ENCODE measurements at places on chromosomes 12 and 14.

- peaks cover 25% of the 10 kb centered on the region for H3K4me1 ChIP-seq
- no peak for DNase-seq
- no peaks in the 10 kb centered on the region for H3K27me3 ChIP-seq
- no peak overlapping the region for H3K27ac ChIP-seq
These were observed 14.6 kb downstream of the VASH1 start for GRCh38 chr14:76775695-76776427.

DNA sequence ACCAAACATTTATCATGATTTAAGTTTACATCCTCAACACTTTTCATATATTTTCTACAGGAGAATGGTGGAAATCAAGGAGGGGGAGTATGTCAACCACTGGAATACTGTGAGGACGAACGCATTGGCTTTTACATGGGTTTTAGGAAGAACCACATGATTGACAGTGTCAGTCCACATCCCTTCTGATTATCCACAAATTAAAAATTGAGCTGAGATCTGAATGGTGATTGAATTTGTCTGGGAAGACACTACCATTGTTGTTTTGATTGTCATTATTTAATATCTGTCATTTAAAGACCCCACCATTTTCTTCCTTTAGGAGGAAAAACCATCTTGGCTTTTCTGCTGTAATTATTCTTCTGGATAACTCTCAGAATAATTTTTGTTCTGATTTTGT, 31.3 kb upstream of the KLRF1 start:
- H3K4me1 ChIP-seq: peaks cover 61% of the 10 kb centered on the region
- no peaks in the 10 kb centered on the region for H3K27me3 ChIP-seq
- DNase-seq: no peak
- H3K36me3 ChIP-seq: no peaks in the 10 kb centered on the region

GRCh38 chr14:99271951-99272631, at the start of gene BCL11B:
TSS of gene BCL11B (minus strand) at chr14:99272197. CDS start at chr14:99271218, 979 bp downstream.
- peak within 1 kb of the TSS; percentile 93 for H3K4me3 ChIP-seq
- H3K4me1 ChIP-seq: peaks cover 37% of the 10 kb centered on the region
- DNase-seq: peak; percentile 88
- H3K36me3 ChIP-seq: peaks cover 21% of the 10 kb centered on the region
- H3K27me3 ChIP-seq: peaks cover 10% of the 10 kb centered on the region

DNA sequence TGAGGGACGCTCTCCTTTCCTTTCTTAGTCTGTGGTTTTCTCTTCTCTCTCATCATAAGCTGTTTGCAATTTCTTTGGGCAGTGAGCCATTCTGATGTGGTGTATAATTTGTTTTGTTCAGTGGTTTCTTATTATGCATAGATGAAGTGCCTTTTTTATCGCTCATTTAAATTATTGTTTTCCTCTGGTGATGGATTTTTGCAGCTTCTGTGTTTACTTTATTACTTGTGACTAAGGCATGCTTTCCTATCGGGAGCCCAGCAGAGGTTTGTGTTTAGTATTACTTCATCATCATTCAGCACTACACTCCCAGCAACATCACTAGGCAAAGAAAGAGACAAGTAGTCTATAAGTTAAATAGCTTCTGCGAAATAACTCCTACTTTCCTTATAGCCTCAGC, 586.6 kb upstream of the NOVA1 start:
- no peaks in the 10 kb centered on the region for H3K27me3 ChIP-seq
- DNase-seq: no peak
- H3K4me1 ChIP-seq: no peaks in the 10 kb centered on the region
- H3K4me3 ChIP-seq: no peak overlapping the region

DNA sequence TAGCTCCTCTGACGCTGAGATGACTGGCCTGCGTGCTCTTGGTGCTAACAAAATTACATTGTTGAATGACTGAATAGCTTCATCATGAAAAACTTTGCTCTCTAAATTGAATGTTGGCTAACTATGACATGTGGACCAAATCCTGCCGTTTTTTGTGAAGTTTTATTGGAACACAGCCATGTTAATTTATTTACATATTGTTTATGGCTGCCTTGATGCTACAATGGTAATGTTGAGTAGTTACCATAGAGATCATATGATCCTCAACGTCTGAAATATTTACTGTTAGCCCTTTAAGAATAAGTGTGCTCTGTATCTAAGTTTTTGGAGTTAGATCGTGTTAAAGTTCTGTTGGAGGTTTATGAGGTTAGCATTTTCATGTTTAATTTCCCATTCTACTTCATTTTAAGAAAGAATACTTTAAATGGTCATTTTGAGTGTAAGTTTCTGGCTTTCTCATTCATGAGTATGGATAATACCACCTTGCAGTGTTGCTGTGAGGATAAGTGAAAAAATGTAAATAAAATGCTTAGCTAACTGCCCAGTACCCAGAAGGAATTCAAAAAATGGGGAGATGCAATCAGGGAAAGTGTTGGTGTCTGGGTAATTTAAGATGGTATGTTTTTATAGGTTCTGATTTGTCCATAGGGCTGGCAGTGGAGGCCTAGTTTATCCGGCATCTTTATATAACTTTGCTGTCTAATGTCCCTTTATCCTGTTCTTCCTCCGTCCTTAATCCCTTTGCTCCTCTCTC, 35.3 kb downstream of the NUBPL start:
- no peak overlapping the region for H3K4me3 ChIP-seq
- no peak overlapping the region for H3K27ac ChIP-seq
- DNase-seq: no peak
- H3K27me3 ChIP-seq: no peaks in the 10 kb centered on the region

DNA sequence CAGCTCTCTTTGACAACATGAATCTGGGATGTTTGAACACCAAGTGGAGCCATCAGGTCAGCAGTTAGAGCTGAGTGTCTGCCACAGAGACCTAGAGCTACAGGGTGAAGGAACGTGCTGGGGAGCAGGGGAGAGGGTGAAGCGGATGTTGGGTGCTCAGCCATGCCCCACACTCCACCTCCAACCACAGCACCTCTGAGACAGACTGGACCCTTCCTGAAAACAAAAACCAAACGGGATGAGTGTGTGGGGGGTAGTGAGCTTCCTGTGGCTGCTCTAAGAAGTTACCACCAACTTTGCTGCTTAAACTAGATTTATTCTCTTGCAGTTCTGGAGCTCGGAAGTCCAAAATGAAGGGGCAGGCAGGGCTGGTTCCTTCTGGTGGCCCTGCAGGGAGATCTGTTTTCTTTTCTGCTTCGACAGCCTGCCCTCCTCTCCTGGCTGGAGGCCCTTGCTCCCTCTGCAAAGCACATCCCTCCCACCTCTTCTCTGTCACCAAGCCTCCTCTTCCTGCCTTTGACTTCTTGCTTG, 5.6 kb upstream of the GOLGA3 start:
- peaks cover 44% of the 10 kb centered on the region for H3K36me3 ChIP-seq
- DNase-seq: peak; percentile 24

GRCh38 chr14:80536456-80536855, 325.2 kb upstream of the DIO2 start:
- H3K4me1 ChIP-seq: no peaks in the 10 kb centered on the region
- H3K27ac ChIP-seq: no peak overlapping the region
- no peaks in the 10 kb centered on the region for H3K27me3 ChIP-seq

DNA sequence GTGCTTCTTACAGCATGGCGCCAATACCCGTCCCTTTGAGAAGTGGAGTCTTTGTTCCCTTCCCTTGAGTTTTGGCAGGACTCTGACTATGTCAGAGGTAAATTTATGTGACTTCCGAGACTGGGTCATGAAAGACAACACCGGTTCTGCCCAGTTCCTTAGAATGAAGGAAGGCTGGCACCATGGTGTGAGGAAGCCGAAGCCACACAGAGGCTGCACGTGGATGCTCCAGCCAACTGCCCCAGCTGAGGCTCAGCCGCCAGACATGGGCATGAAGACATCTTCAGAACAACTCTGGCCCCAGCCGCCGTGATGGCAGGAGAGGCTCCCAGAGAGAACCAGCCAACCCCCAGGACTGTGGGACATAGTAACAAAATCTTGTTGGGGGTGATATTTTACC, 111.2 kb downstream of the CALM1 start:
- H3K27me3 ChIP-seq: peaks cover 13% of the 10 kb centered on the region
- H3K36me3 ChIP-seq: no peaks in the 10 kb centered on the region
- no peak for DNase-seq
- no peak overlapping the region for H3K27ac ChIP-seq
- no peaks in the 10 kb centered on the region for H3K4me1 ChIP-seq
- H3K4me3 ChIP-seq: no peak overlapping the region

GRCh38 chr12:65996146-65996545, 134.4 kb downstream of the LLPH start:
- no peaks in the 10 kb centered on the region for H3K36me3 ChIP-seq
- peaks cover 2% of the 10 kb centered on the region for H3K27me3 ChIP-seq
- H3K4me1 ChIP-seq: no peaks in the 10 kb centered on the region
- no peak for DNase-seq
- no peak overlapping the region for H3K4me3 ChIP-seq

DNA sequence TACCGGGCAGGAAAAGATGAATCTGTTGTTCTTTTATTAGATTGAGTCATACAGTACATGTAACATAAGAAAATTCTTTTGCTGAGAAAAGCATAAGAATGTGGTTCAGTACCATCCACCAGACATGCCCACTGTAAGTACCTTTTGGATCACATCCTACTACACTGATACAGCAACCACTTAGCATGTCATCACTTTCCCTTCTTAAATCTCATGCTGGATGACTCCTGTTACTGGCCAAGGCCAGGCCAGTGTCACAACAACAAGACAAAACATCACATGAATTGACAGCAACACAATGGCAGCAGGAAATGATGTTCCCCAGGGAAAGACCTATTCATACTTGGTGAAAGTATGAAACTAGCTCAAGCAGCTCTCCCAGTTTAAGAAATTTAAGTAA, 46.4 kb downstream of the STXBP6 start:
- no peaks in the 10 kb centered on the region for H3K4me1 ChIP-seq
- no peak for DNase-seq
- H3K4me3 ChIP-seq: no peak overlapping the region
- H3K36me3 ChIP-seq: no peaks in the 10 kb centered on the region
- H3K27ac ChIP-seq: no peak overlapping the region
- no peaks in the 10 kb centered on the region for H3K27me3 ChIP-seq

- no peaks in the 10 kb centered on the region for H3K27me3 ChIP-seq
- H3K36me3 ChIP-seq: no peaks in the 10 kb centered on the region
- no peak overlapping the region for H3K4me3 ChIP-seq
- no peaks in the 10 kb centered on the region for H3K4me1 ChIP-seq
These were observed 67.7 kb upstream of the DCN start for GRCh38 chr12:91250273-91250665.

- no peaks in the 10 kb centered on the region for H3K4me1 ChIP-seq
- no peaks in the 10 kb centered on the region for H3K36me3 ChIP-seq
- no peak overlapping the region for H3K4me3 ChIP-seq
- H3K27me3 ChIP-seq: peaks cover 26% of the 10 kb centered on the region
- no peak overlapping the region for H3K27ac ChIP-seq
These were observed 24.1 kb upstream of the MED13L start for GRCh38 chr12:116301621-116302020.

DNA sequence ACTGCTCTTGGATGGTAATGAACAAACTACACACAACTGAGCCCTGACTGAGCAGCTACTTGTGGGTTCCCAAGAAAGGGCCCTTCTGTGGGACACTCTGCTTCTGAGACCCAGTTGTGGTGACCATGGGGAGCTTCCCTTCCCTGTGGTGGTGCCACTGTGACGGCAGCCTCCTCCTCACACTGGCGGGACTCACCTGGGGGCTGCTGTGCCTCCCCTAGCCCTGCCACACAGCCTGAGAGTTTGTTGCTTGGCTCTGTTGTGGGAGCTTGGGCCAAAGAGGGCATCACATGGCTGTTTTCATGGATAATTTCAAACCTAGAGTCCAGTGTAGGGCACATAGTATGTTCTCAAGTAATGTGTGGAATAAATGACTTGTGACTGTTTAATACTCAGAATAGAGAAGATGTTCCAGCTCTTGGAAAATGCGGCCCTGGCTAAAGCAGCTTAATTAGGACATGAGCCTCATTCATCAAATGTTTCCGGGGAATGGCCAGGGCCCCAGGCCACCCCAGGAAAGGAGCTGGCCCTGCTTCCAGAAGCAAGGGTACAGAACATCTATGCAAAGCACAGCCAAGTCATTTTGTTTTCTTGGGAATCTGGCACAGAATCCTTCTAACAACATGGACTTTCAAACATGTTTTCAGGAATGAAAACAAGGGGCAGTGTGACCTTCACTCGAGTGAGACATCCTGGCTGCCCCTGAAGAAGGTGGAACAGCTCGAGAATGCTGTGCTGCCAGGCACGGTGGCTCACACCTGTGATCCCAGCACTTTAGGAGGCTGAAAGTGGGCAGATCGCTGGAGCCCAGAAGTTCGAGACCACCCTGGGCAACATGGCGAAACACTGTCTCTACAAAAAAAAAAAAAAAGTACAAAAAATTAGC, 21.2 kb downstream of the ZFYVE21 start:
- DNase-seq: no peak
- H3K27ac ChIP-seq: no peak overlapping the region
- no peaks in the 10 kb centered on the region for H3K4me1 ChIP-seq
- H3K4me3 ChIP-seq: no peak overlapping the region
- peaks cover 4% of the 10 kb centered on the region for H3K36me3 ChIP-seq

- DNase-seq: no peak
- no peaks in the 10 kb centered on the region for H3K4me1 ChIP-seq
- no peaks in the 10 kb centered on the region for H3K27me3 ChIP-seq
- H3K36me3 ChIP-seq: no peaks in the 10 kb centered on the region
These were observed 179.0 kb downstream of the LRFN5 start for GRCh38 chr14:41785696-41786095.

DNA sequence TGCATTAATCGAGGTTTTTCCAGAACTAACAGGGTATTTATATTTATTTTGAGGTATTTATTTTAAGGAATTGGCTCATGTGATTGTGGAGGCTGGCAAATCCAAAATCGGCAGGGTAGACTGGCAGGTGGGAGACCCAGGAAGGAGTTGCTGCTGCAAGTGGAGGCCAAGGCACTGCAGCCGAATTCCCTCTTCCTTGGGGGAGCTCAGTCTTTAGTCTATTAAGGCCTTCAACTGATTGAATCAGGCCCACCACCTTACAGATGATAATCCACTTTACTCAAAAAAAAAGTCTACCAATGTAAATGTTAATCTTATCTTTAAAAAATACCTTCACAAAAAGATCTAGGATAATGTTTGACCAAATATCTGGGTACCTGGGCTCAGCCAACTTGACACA, 1.2 kb upstream of the OAS2 start:
- H3K27me3 ChIP-seq: no peaks in the 10 kb centered on the region
- no peak for DNase-seq
- peaks cover 34% of the 10 kb centered on the region for H3K36me3 ChIP-seq
- H3K27ac ChIP-seq: peak overlapping the region; percentile 96
- no peak overlapping the region for H3K4me3 ChIP-seq

GRCh38 chr14:45715946-45716345, 462.9 kb upstream of the MIS18BP1 start:
- H3K27ac ChIP-seq: no peak overlapping the region
- DNase-seq: no peak
- H3K36me3 ChIP-seq: no peaks in the 10 kb centered on the region
- H3K27me3 ChIP-seq: no peaks in the 10 kb centered on the region
- no peak overlapping the region for H3K4me3 ChIP-seq
- no peaks in the 10 kb centered on the region for H3K4me1 ChIP-seq

DNA sequence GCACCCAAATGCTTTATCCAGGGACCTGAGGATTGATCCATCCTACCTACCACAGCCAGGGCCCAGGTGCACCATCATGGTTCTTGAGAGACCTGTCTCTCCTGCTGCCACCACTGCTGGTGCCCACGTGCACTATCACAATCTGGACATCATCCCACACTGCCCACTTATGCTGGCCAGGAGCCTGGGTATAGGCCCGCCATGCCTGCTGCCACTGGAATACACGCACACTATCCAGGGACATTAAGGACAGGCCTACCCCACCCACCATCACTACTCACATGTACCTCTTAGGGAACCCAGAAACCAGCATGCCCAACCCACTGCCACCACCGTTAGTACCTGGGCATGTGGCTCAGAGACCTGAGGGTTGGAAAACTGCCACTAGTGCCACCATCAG, 207.7 kb downstream of the NELL2 start:
- H3K27ac ChIP-seq: no peak overlapping the region
- no peaks in the 10 kb centered on the region for H3K4me1 ChIP-seq
- no peak overlapping the region for H3K4me3 ChIP-seq
- H3K36me3 ChIP-seq: no peaks in the 10 kb centered on the region
- no peak for DNase-seq
- no peaks in the 10 kb centered on the region for H3K27me3 ChIP-seq

Measured in activated T-helper 2 cell treated with anti-CD3 and anti-CD28 coated beads, Interferon-gamma antibody, Interleukin-2, Interleukin-4, amounts not matched to agents 10 μg/mL and 5 μg/mL and 100 μg/mL, durations not matched to agents 14 hours and 24 hours and 36 hours (primary cell).